ENCODE measurements at places on chromosomes 2 and 18.

DNA sequence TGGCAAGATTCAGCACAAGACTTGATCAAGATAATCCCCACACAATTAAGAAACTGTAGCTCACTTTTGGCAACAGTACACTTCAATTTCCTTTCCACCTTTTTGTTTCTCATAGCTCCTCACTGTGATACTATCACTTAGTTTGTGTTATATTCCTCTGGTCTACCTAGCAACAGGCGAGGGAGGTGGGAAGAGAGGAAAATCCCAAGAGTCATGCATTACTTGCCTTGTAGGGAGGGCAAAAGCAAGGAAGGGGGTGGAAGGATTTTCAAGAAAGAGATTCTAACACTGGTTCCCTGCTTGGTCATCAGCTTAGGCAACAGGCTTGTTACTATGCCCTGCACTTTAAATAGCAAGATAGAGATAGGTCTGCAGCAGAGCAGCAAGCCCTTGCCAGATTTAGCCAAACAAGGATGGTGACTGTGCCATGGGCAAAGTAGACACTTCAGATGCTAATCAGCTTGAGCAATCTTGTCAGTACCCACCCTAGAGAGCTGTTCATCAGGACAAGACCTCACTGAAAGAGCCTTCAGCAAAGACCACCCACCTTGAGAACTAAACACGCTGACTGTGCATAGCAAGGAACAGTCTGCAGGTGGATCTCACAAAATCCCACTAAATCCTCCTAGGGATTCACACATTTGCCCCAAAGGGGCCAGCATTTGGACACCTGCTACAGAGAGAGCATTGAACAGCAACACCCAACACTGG lies 134.6 kb downstream of the MBD2 start:
- DNase-seq = no peak

GRCh38 chr18:3350021-3350420 lies 88.1 kb downstream of the MYL12B start:
- no peak for DNase-seq

- DNase-seq = no peak
Measured at GRCh38 chr2:241814643-241815476, 5.9 kb downstream of the NEU4 start.

- no peak for DNase-seq
Measured at GRCh38 chr2:83654091-83654611, 804.9 kb downstream of the SUCLG1 start.

GRCh38 chr2:233346376-233346775 lies 7.9 kb upstream of the DGKD start:
- no peak for DNase-seq

GRCh38 chr2:171592036-171592555 lies 69.8 kb downstream of the CYBRD1 start:
- no peak for DNase-seq

- no peak for DNase-seq
Measured at GRCh38 chr2:222518570-222519381, 94.4 kb downstream of the SGPP2 start.

DNA sequence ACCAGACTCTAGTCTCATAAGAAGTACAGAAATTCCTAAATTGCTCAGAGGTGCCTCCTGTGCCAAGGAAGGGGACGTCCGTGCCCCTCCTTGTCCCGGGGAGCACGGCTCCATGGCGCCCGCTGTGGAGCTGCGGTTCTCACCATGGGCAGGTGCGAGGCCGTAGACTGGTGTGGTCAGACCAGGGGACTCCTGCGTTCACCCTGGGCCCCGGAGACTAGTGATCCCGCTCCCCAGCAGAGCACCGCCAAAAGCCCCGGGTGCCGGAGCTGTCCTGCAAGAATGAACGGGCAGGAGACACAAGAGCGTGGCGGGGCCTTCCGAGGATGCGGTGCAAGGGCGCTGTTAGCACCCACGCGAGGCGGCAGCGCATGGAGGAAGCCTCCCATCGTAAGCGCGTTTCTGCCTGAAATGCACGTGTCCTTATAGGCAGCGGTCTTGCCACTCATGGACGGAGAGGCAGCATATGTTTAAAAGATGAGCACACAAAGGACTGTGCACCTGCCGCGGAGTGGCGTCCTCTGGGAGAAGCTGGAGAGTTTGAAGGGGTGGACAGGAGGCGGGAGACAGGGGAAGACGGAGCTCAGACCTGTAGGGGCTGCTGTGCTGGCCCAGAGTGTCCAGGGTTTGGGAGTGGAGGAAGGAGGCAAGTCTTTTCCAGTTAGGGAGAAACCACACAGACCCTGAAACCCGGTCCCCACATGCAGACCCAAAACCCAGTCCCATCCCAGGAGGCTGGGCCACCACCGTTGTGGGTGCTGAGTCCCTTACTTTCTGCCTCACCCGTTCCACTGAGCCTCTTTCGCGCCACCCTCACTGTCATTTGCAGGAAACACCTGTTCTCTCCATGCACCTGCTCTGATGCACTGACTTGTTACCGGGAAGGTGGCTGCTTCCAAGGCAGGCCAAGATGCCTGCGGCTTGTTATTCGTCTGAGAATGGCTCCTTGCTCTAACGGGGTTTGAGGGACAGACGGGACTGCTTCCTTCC lies 7.5 kb upstream of the KCNG2 start:
- DNase-seq = no peak

DNA sequence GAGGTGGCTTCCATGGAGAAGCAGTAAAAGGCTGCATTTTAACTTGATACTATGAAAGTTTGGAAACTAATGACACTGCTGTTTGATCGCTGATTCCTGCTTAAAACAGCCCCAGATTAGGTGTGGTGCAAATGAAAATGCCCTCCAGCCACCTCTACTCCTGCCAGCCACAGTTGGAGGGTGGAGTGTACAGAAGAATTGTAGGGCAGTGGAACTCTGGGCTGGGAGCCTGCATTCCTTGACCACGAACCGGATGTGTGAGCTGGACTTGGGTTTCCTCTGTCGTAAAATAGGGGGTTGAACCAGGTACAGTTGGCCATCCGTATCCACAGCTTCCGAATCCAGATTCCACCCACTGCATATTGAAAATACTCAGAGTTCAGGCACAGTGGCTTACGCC lies 84.6 kb upstream of the RFX8 start:
- DNase-seq = no peak

- no peak for DNase-seq
Measured at GRCh38 chr2:29033172-29033571, 41.2 kb downstream of the PCARE start.

DNA sequence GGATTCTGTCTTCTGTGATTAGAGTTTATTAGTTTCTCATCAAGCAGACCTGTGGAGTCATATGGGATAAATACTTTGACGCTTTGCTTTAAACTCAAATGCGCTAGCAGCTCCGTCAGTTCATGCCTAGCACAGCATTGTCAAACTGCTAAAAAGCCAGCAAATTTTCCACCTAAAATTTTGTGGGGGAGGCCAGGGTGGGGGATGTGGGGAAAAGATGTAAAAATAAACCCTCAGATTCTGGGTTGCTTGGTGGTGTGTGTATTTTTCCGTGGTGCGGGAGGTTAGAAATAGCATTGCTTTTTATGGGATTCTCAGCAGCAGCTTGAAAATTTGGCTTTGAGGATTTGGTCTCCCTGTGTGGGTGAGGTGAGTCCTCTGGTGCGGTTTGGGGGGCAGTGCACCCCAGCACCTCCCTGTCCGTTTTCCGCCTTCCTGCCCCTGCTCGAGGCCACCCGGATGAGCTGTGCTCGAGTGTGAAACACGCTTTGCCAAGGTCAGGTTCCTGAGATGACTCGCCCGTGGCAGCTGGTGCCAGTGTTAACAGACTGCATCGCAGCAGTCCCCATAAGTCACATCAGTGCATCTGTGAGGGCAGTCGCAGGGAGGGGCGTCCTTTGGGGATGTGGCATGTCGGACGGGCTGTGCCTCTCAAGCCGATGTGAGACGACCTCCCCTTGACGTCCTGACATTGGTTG lies 65.9 kb downstream of the LDLRAD4 start:
- DNase-seq = peak; percentile 84

Measured in activated CD8-positive, alpha-beta memory T cell treated with anti-CD3 and anti-CD28 coated beads, Interleukin-2, amount 10 ng/mL, durations not matched to agents 7 days and 5 days (primary cell).